ENCODE measurements at places on chromosomes 16 and 17.
A peak's percentile ranks its signal among the peaks of the same experiment; 100 is the strongest.

- peak; percentile 45 for DNase-seq
These were observed 5.5 kb downstream of the TMEM204 start for GRCh38 chr16:1538804-1539520.

- DNase-seq = no peak
These were observed 139.2 kb downstream of the CDK5R1 start for GRCh38 chr17:32625971-32626370.

GRCh38 chr17:57881143-57881542 lies 31.3 kb upstream of the MRPS23 start:
- DNase-seq = no peak

GRCh38 chr17:8324923-8325322 lies 14.7 kb upstream of the ODF4 start:
- no peak for DNase-seq

DNA sequence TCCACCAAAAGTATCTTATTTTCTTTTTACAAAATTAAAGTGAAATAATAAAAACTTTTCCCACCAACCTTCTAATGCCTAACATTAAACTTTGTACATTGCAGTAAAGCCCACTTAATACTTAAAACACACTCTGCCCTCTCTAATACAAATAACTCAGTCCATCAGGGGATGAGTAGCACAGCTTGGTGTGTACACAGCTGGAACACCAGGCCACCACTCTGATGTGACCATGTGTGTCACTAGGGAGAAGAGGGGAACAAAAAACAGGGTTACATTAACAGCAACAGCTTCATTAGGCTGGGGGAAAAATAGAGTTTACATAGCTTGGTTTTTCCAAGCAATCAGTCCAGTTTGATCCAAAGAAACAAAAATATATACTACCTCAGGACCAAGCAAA lies 295.0 kb downstream of the CEP112 start:
- DNase-seq = no peak

- DNase-seq = no peak
These were observed 68.8 kb downstream of the KATNIP start for GRCh38 chr16:27618606-27619327.

DNA sequence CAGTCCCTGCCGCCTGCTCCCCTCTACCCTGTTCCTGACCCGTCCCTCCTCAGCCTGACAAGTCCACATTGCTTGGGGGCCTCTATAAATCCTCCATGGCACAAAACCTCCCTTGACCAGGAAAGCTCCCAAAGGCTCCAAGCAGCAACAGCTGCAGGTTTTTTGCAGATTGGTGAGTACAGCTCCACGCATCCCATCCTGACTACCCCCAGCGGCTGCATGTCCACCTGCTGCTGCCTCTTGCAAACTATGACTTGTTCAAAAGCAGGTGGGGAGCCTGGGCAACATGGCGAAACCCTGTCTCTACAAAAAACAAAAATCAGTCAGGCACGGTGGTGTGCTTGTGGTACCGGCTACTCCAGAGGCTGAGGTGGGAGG lies 122.8 kb downstream of the ANKRD11 start:
- no peak for DNase-seq

DNA sequence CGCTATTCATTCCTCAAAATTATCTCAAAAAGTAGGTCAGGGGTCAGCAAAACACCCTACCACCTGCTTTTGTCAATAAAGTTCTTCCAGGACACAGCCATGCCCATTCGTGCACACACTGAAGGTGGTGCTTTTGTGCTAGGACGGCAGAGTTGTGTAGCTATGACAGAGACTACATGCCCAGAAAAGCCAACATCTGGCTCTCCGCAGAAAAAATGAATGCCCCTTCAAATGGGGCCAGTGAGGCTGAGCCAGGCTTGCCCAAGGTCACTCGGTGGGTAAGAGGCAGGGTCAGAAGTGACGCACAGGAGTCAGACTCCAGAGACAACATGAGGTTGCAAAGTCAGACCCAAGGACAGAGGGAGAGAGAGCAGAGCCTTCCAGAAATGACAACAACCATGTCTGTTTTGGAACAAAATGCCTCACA lies 200.1 kb downstream of the XYLT1 start:
- DNase-seq = no peak

GRCh38 chr16:67713647-67714273 lies 5.4 kb downstream of the GFOD2 start:
- DNase-seq = no peak

DNA sequence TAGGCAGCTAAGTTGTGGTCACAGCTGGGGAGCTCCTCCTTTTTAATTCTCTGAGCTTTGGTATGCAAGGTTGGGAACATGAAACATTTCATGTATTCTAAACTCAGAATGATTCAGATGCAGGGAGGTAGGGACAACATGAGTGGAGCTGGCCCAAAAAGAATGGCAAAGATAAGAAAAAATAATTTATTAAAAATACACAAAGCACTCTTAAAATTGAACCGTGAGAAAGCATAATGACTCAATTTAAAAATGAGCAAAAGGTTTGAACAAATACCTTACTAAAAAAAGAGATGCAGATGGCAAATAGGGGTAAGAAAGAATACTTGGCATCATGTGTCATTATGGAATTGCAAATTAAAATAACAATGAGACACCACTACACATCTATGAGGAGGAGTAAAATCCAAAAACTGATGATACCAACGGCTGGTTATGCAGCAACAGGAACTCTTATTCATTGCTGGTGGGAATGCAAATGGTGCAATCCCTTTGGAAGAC lies 175.6 kb upstream of the IRX3 start:
- DNase-seq = no peak

DNA sequence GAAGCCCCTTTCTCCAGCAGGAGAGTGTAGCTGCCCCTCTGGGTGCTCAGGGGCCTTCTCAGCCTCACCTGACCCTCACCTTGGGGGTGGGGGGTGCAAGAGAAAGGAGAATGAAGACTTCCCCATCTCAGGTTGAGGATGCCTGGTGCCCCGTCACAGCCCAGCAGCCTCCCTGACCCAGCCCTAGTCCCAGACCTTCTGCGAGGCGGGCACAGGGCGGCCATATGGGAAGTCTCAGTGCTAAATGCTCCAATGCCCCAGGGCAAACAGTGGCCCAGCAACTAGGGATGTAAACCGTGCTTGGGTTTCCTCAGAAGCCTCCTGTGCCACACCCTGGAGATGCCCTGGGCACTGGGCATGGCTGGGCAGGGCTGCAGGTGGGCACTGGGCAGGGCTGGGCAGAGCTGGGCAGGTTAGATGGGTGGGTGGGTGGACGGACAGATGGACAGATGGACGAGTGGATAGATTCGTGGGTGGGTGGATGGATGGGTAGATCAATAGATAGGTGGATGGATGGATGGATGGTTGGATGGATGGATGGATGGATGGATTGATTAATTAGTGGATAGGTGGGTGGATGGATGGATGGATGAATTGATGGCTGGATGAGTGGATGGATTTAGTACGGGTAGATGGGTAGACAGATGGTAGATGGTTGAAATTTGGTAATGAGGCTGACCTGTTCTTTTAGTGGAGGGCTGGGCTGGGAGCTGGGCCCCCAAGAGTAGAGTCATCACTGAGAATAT lies 16.8 kb downstream of the TPSD1 start:
- DNase-seq = no peak

GRCh38 chr17:47066095-47066494 lies 87.0 kb upstream of the RPRML start:
- DNase-seq = no peak

- DNase-seq = no peak
These were observed 13.5 kb downstream of the SDR42E1 start for GRCh38 chr16:81997738-81998137.

GRCh38 chr16:68444056-68444657 lies 4.2 kb downstream of the SMPD3 start:
- no peak for DNase-seq

DNA sequence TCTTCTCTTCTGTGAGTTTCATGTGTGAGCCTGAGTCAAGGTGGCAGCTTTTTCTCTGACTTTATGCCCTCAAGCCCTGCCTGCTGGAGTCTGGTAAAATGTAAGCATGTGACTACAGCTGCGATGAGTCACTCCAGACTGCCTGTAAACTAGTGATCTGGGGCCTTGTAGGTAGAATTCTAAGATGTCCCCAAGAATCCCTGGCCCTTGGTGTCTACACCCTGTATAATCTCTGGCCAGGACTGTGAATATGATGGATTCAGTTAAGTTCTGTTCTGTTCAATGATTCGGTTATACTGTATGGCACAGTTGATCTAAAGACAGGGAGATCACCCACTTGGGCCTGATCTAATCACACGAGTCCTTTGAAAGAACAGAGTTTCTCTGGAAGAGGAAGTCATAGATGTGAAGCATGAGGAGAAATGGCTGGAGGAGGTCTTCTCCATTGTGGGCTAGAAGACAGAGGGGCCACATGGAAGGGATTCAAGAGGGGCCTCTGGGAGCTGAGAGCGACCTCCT lies 29.8 kb downstream of the PRSS54 start:
- no peak for DNase-seq
